ENCODE measurements at places on chromosomes 1 and 21.

GRCh38 chr1:91712981-91713841, 172.7 kb downstream of the TGFBR3 start:
- peak; percentile 75 for DNase-seq

- DNase-seq = no peak
Measured at GRCh38 chr1:193432979-193433587, 246.7 kb upstream of the B3GALT2 start.

- peak; percentile 89 for DNase-seq
Measured at GRCh38 chr1:8822373-8823294, 5.2 kb upstream of the RERE start.

GRCh38 chr1:196128835-196129234, 479.4 kb downstream of the KCNT2 start:
- no peak for DNase-seq

- peak; percentile 20 for DNase-seq
Measured at GRCh38 chr1:162230096-162230495, 146.6 kb downstream of the SPATA46 start.

DNA sequence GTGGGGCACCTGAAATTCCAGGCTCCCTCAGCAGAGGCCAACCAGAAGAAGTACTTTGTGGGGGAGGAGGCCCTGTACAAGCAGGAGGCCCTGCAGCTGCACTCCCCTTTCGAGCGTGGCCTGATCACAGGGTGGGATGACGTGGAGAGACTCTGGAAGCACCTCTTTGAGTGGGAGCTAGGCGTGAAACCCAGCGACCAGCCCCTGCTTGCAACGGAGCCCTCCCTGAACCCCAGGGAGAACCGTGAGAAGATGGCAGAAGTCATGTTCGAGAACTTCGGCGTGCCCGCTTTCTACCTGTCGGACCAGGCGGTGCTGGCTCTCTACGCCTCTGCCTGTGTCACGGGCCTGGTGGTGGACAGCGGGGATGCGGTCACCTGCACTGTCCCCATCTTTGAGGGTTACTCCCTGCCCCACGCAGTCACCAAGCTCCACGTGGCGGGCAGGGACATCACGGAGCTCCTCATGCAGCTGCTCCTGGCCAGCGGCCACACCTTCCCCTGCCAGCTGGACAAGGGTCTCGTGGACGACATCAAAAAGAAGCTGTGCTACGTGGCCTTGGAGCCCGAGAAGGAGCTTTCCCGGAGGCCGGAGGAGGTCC, 634 bp downstream of the ACTRT2 start:
- no peak for DNase-seq

- no peak for DNase-seq
Measured at GRCh38 chr1:8352886-8353785, 35.2 kb downstream of the SLC45A1 start.

- DNase-seq = no peak
Measured at GRCh38 chr21:16418226-16418625, 688.4 kb downstream of the USP25 start.

GRCh38 chr1:16338961-16339360, 13.3 kb downstream of the FBXO42 start:
- no peak for DNase-seq

DNA sequence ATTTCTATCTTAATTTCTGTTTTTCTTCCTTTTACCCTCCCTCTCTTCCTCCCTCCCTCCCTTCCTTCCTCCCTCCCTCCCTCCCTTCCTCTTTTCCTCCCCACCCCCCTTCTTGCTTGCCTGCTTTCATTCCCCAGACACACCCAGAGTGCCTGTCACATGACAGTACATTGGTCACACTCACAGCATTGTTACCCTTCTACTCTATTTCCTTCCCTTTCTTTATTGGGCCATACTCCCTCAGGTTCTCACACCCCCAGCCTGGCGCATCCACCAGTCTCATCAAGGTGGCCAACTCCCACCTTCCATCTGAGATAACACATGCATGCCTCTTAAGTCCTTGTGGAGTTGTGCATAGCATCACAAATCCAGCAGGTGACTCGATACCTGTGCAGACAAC, 10.9 kb downstream of the TMPRSS3 start:
- DNase-seq = peak; percentile 47

- no peak for DNase-seq
Measured at GRCh38 chr21:33293811-33294216, 27.6 kb downstream of the IL10RB start.

- no peak for DNase-seq
Measured at GRCh38 chr1:202167708-202168415, 7.5 kb upstream of the PTPN7 start.

DNA sequence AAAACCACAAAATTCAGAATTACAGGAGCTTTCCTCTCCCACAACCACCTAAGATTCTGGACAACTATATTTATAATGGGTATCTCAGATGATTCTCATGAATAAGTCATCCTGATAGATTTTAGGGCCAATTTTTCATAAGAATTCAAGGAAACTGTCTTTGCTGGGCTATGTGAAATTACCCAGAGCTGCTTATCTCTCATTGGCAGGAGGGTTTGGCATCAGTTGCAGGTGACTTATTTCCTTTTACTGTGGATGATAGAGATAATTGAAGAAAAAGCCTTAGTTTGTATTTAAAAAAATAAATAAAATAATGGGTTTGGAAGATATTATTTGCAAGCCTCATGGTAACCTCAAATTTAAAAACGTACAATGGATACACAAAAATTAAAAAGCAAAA, 38.2 kb upstream of the WDR26 start:
- no peak for DNase-seq

- DNase-seq = peak; percentile 31
Measured at GRCh38 chr1:157040802-157041201, 4.7 kb downstream of the ARHGEF11 start.

GRCh38 chr1:69992594-69992993, 212.8 kb downstream of the LRRC40 start:
- DNase-seq = no peak

DNA sequence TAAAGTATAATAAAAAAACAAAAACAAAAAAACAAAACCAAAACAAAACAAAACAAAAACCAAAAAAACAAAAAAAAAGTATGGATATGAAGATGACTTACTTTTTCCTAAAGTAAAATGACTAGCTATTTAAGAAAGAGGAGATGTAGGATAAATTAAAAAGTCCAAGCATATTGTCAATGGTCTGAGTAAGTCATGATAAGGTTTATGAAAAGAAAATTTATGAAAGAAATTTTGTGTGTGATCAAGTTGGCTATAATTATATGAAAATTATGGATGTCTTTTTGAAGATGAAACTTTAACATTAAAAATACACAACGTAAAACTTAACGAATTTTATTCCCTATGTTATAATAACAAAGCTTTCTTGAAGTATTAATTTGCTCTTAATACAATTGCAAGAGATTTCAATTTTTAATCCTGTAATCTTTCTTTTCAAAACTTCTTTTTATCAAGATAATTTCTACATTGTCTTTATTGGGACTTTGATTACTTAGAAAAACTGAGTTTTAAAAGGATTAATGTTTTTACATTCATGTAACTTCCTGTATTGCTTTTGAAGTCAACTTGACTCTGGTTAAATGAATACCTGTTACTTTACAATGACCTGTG, 200.9 kb upstream of the IVNS1ABP start:
- DNase-seq = no peak

- DNase-seq = no peak
Measured at GRCh38 chr21:32934829-32935228, 90.9 kb upstream of the OLIG2 start.

DNA sequence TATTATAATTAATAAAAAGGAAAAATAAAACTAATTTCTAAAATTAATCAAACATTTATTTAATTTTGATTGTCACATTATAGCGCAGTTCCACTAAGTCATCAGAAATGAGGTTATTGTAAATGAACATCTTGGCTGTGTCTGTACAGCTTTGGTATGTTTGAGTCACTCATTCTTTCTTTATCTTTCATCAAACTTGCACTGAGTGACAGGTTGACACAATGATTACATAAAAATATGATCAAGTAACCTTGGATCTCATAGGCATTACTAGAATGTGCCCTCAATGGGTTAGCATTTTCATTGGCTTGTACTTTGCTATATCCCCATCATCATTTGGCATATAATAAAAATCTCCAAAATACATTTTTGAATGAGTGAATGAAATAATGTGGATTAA, 1353.2 kb upstream of the ADGRL2 start:
- DNase-seq = no peak

GRCh38 chr1:12450090-12450755, 167.8 kb downstream of the DHRS3 start:
- no peak for DNase-seq

GRCh38 chr21:37257967-37258877, 8.9 kb downstream of the VPS26C start:
- DNase-seq = peak; percentile 75

DNA sequence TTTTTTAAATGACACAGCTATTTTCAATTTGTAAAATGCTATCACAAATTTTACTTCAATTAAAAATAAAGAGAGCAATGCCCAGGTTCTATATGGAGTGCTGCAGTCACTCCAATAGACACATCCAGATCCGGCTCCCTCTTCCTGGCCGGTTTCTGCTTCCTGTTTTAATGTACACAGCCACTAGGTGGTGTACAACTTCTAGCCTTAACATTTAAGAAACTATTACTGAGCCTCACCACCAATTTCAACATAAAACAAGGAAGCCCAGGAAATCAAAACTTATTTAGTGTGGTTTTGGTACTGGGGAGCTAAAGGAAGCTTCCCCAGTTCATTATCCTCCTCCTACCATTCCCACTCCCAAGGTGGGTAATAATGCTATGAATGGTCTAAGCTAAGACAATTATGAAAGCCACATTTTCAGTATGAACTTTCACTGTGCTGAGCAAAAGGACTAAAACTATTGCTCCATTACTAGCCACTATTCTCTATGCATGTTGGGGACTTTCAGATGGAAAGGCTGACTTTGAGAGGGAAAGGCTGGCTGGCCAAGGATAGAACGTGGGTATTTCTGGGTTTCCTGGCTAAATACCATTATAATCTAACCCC, 25.5 kb upstream of the MTMR11 start:
- DNase-seq = peak; percentile 83
